ENCODE measurements at places on chromosomes 6 and 20. TPM values are rescaled to one million over a fixed set of nuclear protein-coding genes. Genes with fewer than 3 reads are reported as not detected.

UBD gene
- total RNA-seq, result not detected

FILIP1 gene
- total RNA-seq, result not detected

SPDEF gene
- 59.6 TPM for total RNA-seq

RBM12 gene
- total RNA-seq, result 55.4 TPM

TAAR8 gene
- not detected for total RNA-seq

MYCT1 gene
- total RNA-seq, result not detected

ADGB gene
- not detected for total RNA-seq

KCNK16 gene
- total RNA-seq, result not detected

FANCE gene
- 7.4 TPM for total RNA-seq

NRN1 gene
- 0.39 TPM for total RNA-seq

TSPO2 gene
- not detected for total RNA-seq

SLC12A5 gene
- total RNA-seq, result not detected

SLC22A1 gene
- 0.56 TPM for total RNA-seq

RUNX2 gene
- total RNA-seq, result 5.1 TPM

Data from HT-29 (cell line).